Anterior cingulate cortex (tissue), 58 donors: ENCODE measurements at places on chromosomes 13 and 19.
A peak's percentile ranks its signal among the peaks of the same experiment; 100 is the strongest.

GRCh38 chr13:49836516-49836915, 44.0 kb upstream of the KPNA3 start:
- no peak for DNase-seq

GRCh38 chr19:47507012-47507411, 7.9 kb downstream of the NAPA start:
- DNase-seq = peak; percentile 51

GRCh38 chr13:92805766-92806165, 420.8 kb upstream of the GPC6 start:
- DNase-seq = no peak

DNA sequence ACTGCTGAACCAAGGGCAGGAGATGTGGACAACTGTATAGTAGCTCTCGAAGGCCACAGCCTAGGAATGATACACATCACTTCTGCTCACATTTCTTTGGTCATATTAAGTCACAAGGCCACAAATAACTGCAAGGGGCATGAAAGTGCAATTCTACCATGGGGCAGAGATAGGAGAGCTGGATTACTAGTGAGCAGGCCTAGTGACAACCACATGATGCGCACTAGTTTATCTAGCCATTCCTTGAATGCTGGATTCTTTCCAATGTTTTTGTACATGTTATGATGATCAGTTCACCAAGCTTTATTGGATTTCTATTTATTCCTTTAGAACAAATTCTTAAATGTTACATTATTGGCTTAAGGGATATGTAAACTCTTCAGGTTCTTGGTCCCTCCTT, 100.7 kb downstream of the MIPEP start:
- DNase-seq = no peak

GRCh38 chr13:45786293-45786920, 65.1 kb downstream of the SIAH3 start:
- DNase-seq = no peak

GRCh38 chr13:30509254-30510050, 43.7 kb upstream of the HMGB1 start:
- DNase-seq = no peak

GRCh38 chr13:113645329-113645728, 12.7 kb downstream of the ATP4B start:
- DNase-seq = no peak

- no peak for DNase-seq
Measured at GRCh38 chr13:49608651-49609331, 19.5 kb upstream of the ARL11 start.

- no peak for DNase-seq
Measured at GRCh38 chr13:38264363-38265131, 85.1 kb upstream of the UFM1 start.

DNA sequence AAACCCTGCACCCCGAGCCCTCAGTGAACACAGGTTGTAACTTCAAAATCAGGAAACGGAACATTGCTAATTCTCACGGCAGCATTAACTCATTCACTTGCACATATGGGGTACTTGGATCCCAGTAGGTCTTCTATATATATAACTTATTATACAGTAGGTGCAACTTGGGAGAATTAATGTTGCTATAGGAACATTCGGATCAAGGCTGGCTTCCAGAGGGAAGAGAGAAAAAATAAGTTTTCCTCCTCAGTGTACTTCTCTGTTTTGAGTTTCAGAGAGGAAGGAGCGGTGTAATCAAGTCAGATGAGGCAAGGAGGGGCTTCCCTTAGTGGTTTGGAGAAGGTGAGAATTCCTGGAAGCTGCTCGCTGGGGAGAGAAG, 90.9 kb upstream of the ZNF507 start:
- no peak for DNase-seq

DNA sequence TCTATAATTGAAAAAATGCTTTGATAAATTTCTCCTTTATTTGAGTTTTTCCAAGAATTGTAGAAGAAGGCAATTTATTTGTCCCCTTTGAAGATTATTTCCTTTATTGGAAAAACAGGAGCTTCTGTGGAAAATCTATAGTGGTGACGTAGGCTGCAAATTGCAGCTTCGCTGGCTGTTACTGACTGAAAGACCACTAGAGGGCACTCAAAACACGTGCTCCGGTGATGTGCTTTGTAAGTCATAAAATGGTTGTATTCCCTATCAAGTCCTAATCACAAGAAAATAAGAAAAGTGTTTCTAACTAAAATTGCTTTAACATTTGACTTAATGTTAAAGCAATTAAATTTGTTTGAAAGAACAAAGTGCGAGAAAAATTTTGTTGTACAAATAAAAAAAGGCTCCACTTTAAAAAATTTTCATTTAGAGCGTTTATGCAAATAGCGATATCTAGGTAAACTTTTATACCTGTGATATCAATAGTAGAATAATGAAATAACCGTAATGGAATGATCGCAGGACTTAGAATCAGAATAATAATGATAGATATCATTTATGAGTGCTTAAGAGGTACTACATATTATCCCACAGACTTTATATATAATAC, 638.2 kb upstream of the SPRY2 start:
- peak; percentile 39 for DNase-seq

DNA sequence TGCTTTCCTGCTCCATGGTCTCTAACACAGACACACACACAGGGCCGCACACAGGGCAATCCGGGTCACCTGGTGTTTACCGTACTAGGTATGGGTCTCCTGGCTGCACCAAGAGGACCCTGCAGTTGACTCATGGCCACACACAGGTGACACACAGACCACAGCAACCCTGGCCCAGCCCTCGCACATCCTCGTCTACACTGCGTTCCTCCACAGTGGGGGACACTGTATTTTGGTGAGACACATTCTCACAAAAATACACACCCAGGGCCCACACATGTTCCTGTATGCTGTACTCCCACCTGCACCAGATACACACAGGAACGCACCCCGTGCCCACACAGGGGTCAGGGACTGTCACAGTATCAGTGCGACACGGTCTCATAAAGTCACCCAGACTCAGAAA, 12.8 kb downstream of the PDE4A start:
- no peak for DNase-seq

GRCh38 chr19:11437955-11438354, 2.5 kb downstream of the PRKCSH start:
- DNase-seq = no peak

DNA sequence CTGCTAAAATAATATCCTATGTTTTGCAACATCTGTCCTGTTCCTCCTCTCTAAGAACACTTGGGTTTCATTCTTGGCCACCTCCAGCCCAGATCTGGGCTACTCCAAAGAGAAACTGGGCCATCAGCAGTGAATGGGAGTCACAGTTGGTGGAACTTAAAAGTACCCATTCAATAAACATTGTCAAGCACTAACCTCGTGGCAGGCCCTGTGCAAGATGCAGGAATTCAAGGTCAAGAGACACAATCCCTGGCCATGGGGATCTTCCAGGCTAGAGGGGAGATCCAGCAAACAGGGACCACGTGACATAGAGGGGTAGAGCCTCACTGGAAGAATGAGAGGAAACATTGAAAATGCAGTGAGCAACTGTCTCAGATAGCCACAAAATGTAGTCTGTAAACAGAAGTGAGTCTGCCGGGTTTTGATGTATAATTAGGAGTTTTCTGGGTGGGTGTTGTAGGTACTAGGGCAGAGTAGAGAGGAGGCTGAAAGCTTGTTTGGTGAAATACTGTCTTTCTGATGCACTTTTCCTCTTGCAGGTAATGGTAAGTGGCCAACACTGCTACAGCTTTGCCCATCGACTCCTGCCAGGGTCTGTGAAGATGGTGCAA, 14.8 kb upstream of the EID2 start:
- DNase-seq = no peak

DNA sequence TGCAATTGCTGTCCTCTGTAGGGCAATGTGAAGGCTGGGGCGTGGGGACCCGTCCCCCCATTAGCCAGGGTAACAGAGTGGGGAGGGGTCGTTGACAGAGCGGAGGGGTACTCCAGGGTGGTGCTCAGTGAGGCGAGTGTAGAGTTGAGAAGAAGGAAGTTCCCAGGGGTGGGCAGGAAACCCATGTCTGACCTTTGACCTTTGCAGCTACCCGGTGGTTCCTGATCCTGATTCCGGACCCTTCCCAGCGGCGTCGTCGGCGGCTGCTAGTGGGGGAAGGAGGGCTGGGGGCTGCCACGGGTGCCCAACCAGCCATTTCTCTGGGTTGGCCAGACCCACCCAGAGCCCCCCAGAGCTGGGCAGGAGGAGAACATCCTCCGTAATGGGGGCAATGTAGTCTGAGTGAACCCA, 2.1 kb upstream of the PLVAP start:
- DNase-seq = no peak

DNA sequence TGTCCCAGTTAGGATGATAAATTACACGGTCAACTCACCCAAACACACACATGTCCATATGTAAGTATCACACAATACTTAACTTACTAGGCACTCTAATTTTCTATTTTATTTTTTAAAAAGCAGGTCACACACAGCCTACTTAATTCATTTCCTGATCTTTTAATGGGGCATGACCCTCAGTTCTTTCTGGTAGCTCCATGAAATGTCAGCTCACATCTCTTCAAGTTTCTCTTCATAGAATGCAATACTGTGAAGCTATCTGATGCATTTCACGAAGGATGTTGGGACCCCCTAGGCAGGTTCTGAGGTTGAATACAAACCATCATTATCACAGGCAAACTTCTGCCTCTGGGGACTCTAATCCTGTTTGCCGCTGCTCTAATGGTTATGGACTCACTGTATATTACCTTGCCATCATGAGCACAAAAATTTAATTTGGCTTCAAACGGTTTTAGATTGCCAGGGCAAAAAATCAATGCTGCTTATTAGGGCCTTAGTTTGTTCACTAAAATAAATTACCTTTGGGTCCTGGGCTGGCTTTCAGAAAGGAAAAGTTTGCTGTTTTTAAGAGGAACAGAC, 16.1 kb upstream of the DHRS12 start:
- no peak for DNase-seq

GRCh38 chr19:41821003-41821735, 23.3 kb downstream of the LYPD4 start:
- no peak for DNase-seq

- no peak for DNase-seq
Measured at GRCh38 chr13:91805605-91806004, 407.2 kb downstream of the GPC5 start.

- no peak for DNase-seq
Measured at GRCh38 chr13:33577007-33577406, 240.9 kb upstream of the RFC3 start.

- DNase-seq = no peak
Measured at GRCh38 chr19:1340681-1341469, 42.8 kb upstream of the NDUFS7 start.

GRCh38 chr19:34096020-34096915, 76.0 kb upstream of the LSM14A start:
- no peak for DNase-seq

DNA sequence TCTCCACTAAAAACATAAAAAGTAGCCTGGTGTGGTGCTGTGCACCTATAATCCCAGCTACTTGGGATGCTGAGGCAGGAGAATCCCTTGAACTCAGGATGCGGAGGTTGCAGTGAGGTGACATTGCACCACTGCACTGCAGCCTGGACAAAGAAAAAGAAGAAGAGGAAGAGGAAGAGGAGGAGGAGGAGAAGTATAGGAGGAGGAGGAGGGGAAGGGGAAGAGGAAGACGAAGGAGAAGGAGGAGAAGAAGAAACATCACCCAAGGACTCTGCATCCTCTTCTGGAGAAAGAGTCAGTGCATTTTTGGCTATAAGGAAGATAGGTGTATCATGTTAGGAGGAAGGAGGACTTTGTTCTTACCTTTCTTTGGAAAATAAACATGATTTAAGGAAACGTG, 13.0 kb upstream of the FPR3 start:
- DNase-seq = no peak

- no peak for DNase-seq
Measured at GRCh38 chr13:69856331-69856730, 251.3 kb upstream of the ATXN8OS start.

- no peak for DNase-seq
Measured at GRCh38 chr19:46602392-46603194, 1.5 kb downstream of the CALM3 start.

- no peak for DNase-seq
Measured at GRCh38 chr13:94921181-94921580, 208.8 kb upstream of the SOX21 start.

GRCh38 chr19:23804676-23805075, 46.0 kb upstream of the ZNF681 start:
- DNase-seq = no peak

GRCh38 chr19:35531291-35531690, 2.0 kb upstream of the GAPDHS start:
- DNase-seq = no peak

DNA sequence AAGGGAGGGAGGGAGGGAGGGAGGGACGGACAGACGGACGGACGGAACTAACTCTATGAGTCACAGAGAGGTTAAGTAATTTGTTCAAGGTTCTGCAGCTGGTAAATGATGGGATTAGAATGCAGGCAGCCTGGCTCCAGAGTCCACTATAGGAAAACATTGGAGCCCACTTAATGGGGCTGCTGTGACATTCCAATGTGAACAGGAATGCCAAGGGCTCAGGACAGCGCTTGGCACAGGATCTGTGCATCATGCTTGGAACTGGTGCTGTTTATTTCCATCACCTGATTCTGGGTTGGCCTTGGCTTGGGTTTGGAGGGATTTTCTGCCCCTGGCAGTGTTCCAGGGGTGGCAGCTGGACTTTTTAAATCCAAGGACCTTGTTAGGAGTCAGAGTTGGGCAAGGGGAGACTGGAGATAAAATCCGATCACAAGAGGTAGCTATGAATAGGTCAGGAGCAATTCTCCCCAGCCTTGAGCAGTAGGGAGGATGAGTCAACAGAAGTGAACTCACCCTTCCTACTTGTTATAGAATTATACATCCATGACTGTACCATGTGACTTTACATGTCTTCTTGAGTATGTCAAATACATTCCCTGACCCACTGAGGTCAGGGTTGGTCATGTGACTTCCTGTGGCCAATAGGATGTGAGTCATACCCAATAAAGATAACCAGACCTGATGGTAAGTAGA, 7.8 kb upstream of the HIF3A start:
- DNase-seq = no peak

- no peak for DNase-seq
Measured at GRCh38 chr19:771332-771785, 20.4 kb downstream of the MISP start.

GRCh38 chr19:1226227-1226518, 11.6 kb downstream of the CBARP start:
- no peak for DNase-seq

- no peak for DNase-seq
Measured at GRCh38 chr13:40200273-40200978, 466.0 kb downstream of the FOXO1 start.
